ENCODE measurements at places on chromosomes 5 and 9. TPM values are rescaled to one million over a fixed set of nuclear protein-coding genes. Genes with fewer than 3 reads are reported as not detected.

The SWI5 gene
- 16.2 TPM for total RNA-seq

GRCh38 chr5:108432024-108432423 is 50.1 kb upstream of the FBXL17 start:
- no peak for DNase-seq
- H3K27me3 ChIP-seq = no peaks in the 10 kb centered on the region
- H3K4me3 ChIP-seq = no peak overlapping the region
- no peaks in the 10 kb centered on the region for H3K36me3 ChIP-seq
- no peaks in the 10 kb centered on the region for H3K4me1 ChIP-seq
- no peak overlapping the region for H3K27ac ChIP-seq

GRCh38 chr5:96716716-96717115 is 54.5 kb downstream of the CAST start:
- H3K27me3 ChIP-seq = no peaks in the 10 kb centered on the region
- H3K4me3 ChIP-seq = no peak overlapping the region
- H3K4me1 ChIP-seq = peaks cover 80% of the 10 kb centered on the region
- H3K36me3 ChIP-seq = no peaks in the 10 kb centered on the region
- no peak overlapping the region for H3K27ac ChIP-seq

DNA sequence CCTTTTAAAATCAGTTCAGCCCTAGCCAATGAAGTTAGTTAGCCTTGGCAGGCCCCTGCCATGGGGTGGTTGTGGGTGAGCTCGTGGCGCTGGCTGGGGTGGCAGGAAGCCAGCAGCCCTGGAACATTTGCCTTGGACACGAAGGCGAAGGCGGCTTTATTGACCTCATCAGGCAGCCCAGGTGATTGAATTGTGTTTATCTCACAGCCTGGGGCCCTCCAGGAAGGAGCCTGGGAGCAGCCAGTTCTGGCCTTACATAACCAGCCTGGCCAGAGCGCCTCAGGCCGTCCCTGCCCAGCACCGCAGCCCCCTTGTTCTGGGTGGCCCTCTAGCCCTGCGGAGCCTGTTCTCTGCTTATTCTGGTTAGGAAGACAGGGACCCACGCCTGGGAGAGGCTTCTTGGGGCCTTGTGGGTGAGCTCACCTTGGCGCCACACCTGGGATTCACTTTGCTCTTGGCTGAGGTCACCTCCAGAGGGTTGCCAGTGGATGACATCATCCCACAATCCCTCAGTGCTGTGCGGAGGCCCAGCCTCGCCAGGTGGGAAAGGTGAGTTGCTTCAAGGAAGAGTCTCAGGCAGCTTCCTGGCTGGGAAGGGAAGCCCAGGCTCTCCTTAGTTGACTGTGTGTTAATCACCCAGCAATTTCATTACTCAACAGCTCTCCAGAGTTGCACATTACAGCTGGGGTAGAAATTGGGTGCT is 54.4 kb upstream of the RPL26L1 start:
- H3K36me3 ChIP-seq = peaks cover 6% of the 10 kb centered on the region
- peak overlapping the region; percentile 90 for H3K27ac ChIP-seq
- H3K4me3 ChIP-seq = no peak overlapping the region
- H3K27me3 ChIP-seq = no peaks in the 10 kb centered on the region

- H3K27ac ChIP-seq = no peak overlapping the region
- DNase-seq = no peak
- H3K27me3 ChIP-seq = no peaks in the 10 kb centered on the region
- no peak overlapping the region for H3K4me3 ChIP-seq
Measured at GRCh38 chr5:159663986-159664385, 252.3 kb upstream of the ADRA1B start.

GRCh38 chr5:109690242-109690974 is 681 bp downstream of the MAN2A1 start:
- H3K4me3 ChIP-seq = peak overlapping the region; percentile 95
- H3K4me1 ChIP-seq = peaks cover 43% of the 10 kb centered on the region
- H3K36me3 ChIP-seq = no peaks in the 10 kb centered on the region
- DNase-seq = no peak

DNA sequence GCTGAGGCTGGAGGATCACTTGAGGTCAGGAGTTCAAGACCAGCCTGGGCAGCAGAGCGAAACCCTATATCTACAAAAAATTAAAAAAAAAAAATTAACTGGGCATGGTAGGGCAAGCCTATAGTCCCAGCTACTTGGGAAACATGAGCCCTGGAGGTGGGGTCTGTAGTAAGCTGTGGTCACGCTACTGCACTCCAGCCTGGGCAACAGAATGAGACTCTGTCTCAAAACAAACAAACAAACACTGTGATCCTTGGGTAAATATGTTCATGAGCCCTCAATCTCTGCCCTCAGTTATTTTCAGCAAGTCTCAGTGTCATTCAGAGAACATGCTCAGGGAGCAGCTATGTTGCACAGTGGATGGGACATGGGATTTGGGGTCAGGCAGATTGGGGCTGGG is 76.2 kb downstream of the PTTG1 start:
- no peaks in the 10 kb centered on the region for H3K4me1 ChIP-seq
- H3K27ac ChIP-seq = no peak overlapping the region
- H3K27me3 ChIP-seq = peaks cover 5% of the 10 kb centered on the region
- no peak overlapping the region for H3K4me3 ChIP-seq

DNA sequence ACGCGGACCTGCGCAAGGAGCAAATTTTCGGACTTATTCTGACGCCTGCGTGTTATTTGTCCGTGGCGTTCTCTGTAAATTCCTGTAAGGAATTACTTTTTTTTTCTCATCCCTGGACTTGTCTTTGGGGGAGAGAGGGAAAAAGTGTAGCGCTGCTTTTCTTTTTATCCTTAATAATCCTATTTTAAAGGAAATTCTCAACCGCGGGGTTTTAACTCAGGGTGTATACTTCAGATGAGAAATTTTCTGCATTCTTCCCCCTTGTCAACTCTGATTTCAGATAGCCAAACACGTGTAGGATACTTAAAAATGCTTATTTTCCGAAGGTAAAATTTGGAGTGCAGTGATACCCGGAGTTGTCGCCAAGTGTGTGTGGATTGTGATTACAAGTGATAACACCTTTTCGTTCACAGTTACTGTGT is 853 bp downstream of the DCP2 start:
- peaks cover 3% of the 10 kb centered on the region for H3K36me3 ChIP-seq
- peak overlapping the region; percentile 93 for H3K27ac ChIP-seq
- peaks cover 26% of the 10 kb centered on the region for H3K4me1 ChIP-seq
- no peaks in the 10 kb centered on the region for H3K27me3 ChIP-seq
- no peak for DNase-seq
- peak overlapping the region; percentile 89 for H3K4me3 ChIP-seq

Measured in esophagus muscularis mucosa (tissue), 4 donors.